Ammon's horn (tissue), 1 donor: ENCODE measurements at places on chromosomes 5 and 9.

DNA sequence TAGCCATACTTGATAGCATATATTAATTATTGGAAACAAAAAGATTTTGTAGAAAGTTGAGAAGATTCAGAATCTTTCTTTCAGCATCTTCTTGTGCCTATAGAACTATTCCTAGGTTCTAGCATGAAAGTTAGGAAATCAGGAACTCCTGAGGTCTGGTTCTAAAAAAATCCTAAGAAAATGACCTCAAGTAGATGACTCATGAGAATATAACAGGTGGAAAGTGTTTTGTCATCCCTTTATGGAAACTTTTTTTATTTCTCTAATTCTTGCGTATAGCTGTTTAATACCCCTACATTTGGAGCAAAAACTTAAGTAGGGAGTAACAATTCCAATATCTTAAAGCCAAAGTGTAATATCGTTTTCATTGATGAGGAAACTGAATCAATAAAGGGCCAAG, 574.1 kb downstream of the NR2F1-AS1 start:
- DNase-seq = no peak

DNA sequence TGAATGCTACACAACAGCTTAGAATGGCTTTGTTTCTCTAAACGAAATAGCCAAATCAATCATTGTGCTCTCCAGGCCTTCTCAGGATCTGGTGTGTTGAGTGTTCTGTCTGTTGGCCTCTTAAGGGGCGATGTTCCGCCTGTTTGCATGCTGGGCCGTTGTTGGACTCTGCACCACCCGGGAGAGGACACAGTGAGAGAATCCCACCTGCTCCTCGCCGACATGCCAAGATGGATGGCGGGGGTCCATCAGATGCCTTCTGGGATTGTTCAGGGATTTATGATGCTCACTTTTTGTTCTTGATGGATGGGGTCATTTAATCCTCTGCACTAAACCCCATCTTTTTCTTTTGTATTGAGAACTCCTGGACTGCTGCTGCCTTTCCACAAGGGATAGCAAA, 159.9 kb downstream of the NTRK2 start:
- DNase-seq = no peak

DNA sequence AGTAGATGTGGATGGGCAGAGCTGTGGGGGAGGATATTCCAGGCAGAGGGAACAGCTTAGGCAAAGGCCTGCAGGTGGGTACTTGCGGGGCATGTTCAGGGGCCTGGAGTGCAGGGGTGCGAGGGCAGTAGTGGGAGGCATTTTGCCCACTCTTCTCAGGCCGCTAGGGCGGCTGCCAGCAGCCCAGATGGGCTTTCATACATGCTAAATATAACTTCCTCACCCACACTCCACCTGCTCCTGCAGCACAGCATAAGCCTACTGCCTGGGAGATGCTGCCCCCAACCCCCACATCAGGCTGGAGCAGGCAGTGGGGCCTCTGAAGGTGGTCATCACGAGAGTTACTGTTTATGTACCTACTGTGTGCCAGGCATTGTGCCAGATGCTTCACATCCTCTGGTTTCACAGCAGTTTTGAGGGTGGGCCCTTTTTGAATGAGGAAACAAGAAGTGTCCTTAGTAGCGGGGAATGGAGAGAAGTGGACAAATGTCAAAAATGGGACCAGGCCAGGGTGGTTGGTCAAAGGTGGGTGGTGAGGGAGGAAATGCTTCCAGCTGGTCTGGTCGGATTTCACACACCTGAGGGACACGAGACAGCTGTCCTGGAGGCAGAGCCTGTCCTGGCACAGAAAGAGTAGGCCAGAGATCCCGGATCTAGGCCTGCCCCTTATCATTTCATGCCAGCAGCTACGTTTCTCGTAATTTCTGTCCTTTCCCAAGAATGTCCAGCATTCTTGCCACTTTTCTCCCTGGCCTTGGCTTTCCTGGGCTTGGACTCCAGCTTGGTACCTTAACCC, 12.1 kb downstream of the RGS14 start:
- DNase-seq = no peak

DNA sequence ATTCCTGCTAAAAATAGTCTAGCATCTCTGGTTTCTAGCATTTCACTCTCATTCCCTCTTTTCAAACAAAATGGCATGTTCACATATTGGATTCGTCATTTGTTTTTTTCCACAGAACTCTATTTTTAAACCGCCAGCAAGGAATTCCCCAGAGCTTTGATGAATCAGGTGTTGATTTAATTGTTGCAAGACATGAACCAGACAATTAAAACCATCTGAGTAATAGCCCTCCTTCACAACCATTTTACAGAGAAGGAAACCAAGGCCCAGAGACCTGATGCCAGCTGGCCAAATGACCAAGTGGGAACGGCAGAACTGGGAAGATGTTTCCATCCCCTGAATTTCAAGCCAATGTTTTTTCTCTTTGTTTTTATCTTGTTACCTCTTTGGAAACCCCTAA, 167.0 kb downstream of the CAAP1 start:
- no peak for DNase-seq

DNA sequence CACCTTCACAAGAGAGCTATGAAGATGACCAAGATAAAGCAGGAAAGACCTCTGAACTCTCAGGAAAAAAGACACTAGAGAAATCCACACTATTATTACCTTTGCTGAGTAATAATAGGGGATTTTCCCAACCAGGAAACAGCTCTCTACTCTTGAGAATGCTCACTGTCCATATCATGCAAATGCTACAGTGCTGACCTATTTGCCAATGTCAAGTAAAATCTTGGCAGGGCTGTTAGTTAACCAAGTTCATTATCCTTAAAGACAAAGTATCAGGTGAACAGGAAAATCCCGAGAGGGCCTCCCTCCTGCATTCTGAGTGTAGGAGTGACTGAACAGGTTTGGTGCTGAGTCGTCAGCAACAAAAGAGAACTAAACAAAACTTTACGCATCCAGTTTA, 306.6 kb downstream of the ACTL7B start:
- no peak for DNase-seq

GRCh38 chr5:14267991-14268708, 125.0 kb downstream of the TRIO start:
- peak; percentile 30 for DNase-seq

DNA sequence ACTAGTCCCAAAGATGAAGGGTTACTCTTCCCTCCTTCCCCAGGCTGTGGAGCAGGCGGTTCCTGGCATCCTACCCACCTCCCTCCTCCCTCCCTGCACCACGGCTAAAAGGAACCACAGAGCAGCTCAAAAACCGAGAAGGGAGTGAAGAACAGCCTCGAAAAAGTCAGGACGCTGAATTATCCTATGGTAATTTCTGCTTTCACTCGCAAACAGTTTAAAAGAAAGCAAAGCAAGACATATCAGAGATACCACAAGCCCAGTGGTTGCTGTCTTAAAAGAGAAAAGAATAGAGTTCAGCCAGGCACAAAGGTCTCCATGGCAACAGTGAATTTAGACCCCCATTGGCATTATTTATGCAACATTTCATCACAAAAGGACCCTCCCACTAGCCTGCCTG, 315.4 kb downstream of the CTNND2 start:
- peak; percentile 89 for DNase-seq

GRCh38 chr5:13629218-13629617, 315.3 kb downstream of the DNAH5 start:
- DNase-seq = no peak

GRCh38 chr5:143063175-143063970, 293.2 kb downstream of the ARHGAP26 start:
- DNase-seq = peak; percentile 75

DNA sequence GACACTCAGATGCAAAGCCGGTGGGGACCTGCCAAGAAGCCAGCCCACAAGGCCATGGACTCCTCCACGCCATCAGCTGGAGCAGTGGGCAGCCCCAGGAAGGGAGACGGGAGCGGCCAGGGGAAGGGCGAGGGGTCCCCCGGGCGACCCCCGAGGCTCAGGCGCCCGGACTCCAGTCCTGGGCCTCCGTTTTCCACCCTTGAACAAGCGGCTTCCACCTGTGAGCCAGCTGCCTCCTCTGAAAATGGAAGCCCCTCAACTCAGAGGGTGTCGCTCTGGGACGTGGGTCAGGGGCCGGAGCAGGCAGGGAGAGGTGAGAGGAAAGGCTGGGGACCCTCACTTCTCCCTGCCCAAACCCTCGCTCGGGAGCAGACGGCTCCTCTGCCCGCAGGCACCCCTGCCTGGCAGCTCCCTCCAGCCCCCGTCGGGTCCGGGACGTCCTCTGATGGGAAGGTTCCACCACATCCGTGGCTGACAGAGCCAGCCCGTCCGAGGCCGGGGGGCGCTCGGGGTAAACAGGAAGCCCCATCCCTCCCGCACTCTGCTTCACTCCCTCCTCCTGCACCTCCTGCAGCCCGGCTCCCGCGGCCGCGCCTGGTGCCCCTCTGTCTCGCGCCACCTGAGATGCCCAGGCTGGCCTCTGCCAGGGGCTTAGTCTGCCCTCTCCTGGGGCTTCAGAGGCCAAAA, 3.7 kb upstream of the EGFL7 start:
- DNase-seq = no peak

- no peak for DNase-seq
Observed at GRCh38 chr5:10304932-10305331, 2.8 kb downstream of the CMBL start.

- no peak for DNase-seq
Observed at GRCh38 chr9:120723565-120723964, 9.3 kb upstream of the MEGF9 start.

DNA sequence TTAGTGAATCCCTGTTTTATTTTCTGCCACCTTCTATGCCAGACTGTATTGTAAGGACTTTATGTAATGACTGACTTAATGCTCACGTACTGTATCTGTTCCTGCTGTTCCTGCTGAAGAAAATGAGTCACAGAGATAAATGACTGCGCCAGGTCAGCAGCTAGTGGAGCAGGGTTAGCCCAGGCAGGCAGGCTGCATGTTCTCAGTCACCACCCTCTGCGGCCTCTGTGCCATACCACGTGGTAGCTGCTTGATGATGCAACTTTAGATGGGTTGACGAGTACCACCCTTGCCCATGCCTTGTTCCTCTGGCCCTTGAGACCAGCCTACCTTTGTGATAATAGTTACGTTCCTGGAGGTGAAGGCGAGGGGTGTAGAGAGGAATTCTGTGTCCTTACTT, 161.9 kb downstream of the TRIO start:
- no peak for DNase-seq

DNA sequence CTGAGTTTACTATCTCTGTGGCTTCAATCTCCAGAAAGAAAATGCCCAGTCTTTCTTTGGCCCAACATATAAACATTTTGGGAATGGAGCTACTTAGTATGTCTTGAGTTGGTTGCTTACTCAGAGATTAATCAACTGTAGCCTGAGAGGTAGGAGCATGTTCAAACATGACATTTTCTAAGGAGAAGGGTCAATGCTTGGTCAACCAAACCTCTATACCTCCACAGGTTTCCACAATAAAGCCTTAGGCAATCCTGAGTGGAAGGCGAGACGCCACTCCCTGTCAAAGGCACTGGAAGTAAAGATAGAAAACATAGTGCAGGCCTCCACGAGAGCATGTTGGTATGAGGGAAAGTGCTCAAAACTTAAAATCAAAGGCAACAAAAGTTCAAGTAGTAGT, 411.4 kb downstream of the KCTD16 start:
- DNase-seq = no peak

DNA sequence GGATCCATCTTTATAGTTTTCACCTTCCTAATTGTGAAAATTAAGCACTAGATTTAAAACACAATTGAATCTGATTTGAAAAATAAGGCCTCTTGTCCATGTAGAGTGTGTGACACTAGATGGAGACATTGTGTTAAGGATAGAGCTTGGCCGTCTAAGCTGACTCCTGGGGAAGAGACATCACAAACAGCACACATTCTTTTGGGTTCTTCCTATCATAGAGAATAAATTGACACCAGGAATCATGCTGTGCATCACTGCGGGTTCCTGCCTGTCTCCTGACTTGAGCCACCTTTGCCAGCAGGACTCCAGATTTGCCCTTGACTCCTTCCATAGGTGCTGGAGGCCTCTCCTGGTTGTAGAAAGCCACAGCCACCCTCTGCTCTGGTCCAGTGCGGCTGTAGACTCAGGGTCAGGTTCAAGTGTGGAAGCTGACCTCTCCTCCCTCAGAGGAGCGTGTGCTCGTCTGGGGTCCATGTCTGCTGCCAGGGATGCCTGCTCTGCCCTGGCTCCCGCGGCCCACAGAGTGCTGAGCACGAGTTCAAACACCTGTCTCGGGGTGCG, 11.2 kb downstream of the ROPN1L start:
- peak; percentile 92 for DNase-seq

DNA sequence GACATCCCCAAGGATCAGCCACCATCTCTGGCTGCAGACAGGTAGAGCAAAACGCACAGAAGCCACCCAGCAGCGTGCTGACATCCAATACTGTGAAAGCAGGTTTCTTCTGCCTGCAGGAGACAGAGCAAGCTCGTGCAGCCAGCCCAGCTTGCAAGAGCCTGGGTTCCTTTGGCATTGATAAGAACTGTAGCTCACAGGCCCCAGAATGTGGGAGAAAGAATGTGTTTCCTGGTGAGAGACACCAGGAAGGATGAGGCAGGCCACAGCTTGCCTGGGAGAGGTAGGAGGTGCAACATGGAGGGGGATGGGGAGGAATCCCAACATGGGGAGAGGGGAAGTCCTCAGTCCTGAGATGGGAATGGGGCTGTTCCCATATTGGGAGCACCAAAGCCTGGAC, 34.0 kb upstream of the ARAP3 start:
- no peak for DNase-seq
